Caudate nucleus (tissue), 63 donors: ENCODE measurements at places on chromosomes 7 and 10.

- DNase-seq, result no peak
Observed at GRCh38 chr10:8297107-8297506, 242.6 kb downstream of the GATA3 start.

DNA sequence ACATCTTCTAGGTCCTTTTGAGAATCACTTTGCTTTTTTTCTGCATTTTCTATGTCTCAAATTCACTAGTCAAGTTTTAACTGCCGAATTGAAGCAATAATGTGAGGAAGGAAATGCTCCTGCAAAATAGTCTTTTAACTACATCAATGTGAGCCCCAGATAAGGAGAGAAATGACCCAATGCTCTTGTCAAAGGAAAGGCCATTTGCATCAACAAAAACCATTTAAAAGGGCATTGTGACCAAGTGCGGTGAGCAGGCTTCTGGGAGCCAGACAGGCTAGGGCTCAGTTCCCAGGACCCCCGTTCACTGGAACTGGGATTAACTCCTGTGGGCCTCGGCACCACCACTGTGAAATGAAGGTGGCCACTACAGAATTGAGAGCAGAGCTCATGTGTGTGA, 127.9 kb upstream of the EEPD1 start:
- no peak for DNase-seq

DNA sequence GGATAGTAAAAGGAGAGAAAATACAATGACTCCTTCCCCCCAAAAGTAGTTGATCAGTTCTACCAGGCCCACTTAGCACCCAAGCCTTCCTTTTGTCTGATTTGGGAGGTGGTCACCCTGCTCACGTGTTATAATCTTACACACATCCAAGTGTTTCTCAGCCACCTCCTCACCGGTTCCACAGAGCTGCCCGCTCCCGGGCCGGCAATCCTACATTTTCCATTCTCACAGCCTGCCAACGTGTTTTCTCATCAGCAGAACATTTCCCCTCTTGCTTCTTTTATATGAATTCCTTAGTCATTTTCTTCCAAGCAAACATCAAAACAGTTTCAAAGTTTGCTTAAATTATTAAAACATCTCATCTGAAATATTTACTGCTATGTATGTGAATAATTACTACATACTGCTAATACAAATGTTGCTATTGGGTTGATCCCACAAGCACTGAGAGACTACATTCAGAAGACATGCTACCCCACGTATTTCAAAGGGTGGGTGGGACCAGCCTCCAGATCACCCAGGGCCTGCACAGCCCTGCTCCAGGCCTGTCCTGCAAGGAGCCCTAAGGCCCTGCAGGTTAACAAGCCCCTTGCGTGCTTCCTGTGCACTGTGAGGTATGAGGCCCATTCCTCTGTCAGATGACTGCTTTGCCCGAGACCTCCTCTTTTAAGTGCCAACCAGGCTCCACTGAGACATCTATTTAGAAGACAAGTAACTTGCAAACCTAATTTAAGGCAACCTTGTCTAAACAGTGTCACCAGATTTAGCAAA, 75.3 kb downstream of the GRB10 start:
- DNase-seq, result no peak

DNA sequence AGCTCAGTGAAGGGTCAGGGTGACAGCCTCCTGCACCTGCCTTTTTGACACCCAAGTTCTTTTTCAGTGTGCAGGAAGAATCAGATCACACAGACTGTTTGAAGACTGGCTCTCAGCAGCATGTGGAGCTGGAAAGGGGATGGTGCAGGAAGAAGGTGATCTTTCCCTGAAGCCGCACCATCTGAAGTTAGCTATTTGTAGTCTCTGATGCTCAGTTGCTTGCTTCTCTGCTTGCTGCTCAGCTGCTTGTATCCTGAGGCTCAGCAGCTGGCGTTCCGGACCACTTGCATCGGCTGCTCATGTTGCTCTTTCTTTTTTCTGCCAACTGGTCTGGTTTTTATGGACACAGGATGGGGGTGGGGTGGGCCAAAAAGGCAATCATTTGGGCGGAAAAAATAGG, 15.8 kb upstream of the DNMBP start:
- DNase-seq, result no peak

DNA sequence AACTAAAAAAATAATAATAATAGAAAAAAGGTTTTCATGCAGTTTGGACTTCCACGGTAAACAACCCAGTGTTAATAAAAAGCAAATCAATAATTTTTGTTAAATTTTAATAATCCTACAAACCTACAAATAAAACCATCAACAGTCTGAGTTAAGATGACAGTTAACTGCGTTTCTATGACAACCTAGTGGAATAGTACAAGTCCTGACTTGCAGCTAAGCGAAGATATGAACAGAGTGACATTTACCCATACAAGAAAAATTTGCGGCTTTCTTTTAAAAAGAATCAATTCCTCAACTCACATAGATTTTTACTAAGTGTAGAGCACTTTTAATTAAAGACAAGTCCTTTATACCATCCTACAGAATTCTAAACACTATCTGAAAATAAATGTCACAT, 35.6 kb downstream of the VPS41 start:
- DNase-seq, result no peak

DNA sequence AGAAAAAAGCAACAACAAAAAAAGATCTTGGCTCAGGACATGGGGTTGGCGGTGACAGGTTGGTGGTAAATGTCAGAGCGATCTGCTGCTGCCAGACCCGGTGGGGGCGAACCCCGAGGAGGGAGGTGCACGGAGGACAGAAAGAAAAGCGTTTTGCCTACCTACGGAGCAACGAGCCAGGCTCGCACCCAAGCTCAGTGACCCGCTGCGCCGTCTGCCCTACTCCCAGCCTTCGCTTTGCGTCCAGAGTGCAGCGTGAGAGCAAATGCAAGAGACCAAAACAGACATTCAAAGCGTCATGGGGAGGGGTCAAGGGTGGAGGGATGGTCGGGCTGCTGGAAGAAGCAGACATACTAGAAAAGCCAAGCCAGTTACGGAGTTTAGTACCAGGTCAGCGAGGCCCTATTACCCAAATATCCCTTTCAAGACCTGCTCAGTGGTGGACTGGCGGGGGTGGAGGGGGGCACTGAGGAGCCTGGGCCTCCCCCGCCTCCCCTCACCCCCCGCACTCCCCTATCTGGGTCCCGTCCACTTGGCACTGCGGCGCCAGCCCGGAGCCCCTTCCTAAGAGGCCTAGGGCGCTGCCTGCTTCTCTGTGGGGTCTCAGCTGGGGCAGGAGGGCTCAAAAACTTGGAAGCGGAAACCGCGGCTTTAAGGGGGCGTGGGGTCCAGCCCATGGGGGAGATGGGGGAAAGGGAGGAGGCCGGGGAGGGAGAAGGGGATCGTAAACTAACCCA, 66.9 kb downstream of the SLC29A4 start:
- no peak for DNase-seq

- DNase-seq, result no peak
Observed at GRCh38 chr10:113099431-113100183, 149.6 kb downstream of the TCF7L2 start.

GRCh38 chr7:6315746-6316145, 43.3 kb upstream of the CYTH3 start:
- no peak for DNase-seq

DNA sequence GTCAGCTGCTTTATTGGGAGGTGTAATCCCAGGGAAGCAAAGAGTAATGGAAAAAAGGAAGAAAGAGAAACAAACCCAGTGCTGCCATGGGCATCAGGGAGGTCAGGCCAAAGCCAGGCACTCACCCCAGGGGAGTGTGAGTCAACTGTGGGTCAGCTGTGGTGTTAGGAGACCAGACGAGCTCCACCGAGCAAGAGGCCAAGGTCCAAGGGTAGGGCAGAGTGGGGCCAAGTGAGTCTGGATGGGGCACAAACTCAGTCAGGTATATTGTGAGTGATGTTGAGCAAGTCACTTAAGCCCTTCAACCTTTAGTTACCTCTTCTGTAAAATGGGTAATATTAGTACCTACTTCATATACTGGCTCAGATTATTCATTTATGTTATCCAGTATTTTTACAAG, 30.4 kb upstream of the CDK13 start:
- no peak for DNase-seq

DNA sequence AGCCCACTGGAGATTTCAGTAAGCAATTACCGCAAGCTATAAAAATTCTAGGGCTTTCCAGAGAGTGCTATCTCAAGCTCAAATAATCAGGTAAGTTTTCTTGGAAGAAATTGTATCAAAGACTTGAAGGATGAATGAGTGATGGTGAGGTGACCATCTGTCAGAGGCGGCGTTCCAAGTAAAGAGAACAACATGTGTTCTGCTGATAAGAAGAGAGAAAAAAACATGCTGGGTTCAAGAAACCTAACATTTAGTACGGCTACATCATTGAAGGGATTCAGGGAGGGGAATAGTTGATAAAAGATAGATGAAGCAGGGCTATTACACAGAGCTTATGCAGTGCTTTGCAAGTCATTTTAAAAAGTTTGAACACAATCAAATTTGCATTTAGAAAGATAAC, 100.7 kb downstream of the GNAI1 start:
- no peak for DNase-seq

DNA sequence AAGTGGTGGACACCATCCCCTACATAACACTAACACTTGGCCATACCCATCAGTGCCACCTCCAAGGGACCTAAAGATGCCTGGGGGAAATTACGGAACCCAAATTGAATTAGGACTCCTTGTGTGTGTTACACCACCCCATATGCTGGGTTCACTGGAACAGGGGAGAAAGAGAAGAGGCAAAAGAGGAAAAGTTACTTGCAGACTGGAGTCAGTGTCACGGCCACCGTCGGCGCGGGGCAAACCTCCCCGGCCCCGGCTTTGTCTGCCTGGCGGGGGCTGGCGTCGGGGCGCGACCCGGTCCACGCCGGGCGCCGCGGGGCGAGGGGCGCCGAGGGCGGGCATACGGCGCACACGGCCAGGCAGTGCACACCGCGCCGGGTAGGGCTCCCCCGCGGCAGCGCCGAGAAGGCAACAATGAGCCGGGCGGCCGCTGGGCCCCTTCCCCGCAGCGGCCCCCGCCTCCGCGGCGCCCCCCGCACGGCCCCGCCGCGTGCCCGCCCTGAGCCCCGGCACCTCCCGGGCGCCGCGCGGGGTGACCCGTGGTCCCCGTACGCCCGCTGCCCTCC, 171.1 kb downstream of the FAM107B start:
- no peak for DNase-seq

DNA sequence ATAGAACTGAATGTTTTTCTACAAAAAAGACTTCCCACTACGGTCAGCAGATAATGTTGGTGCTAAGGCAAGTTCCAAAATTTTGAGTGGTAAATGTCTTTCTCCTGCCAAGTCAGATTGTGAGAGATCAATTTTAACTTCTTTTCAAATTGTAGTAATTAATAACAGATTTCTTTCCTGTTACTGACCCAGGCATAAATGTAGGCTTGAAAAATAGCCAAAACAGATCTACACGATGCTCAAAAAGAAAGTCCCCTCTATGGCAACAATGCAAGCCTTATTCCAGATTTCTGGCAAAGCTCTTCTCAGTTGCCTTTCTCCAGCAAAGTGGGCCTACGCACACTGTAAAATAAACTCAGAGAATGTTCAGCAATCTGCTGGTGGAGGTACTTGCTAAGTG, 641.0 kb upstream of the NRP1 start:
- DNase-seq, result no peak

DNA sequence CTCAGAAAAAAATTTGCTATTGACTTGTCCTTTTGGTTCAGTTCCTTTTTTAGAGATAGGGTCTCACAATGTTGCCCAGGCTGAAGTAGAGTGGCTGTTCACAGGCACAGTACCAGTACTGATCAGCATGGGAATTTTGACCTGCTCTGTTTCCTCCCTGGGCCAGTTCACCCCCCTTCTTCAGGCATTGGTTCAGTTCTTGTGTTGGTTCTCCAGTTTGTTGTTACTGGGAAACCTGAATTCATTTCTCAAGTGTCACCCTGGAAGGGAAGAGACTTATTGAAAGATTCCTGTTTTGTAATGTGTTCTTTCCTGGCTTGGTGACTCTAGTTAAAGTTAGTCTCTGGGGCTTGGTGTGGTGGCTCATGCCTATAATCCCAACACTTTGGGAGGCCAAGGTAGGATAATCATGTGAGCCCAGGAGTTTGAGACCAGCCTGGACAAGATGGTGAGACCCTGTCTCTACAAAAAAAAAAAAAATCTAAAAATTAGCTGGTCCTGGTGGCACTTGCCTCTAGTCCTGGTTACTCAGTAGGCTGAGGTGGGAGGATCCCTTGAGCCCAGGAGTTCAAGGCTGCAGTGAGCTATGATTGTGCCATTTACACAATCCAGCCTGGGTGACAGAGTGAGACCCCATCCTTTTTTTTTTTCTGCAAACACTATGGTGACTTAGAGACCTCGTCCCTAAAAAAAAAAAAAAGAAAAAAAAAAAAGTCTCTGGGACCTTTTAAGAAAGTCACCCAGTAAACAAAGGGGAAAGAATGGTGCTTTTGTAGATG, 52.7 kb downstream of the CNNM2 start:
- DNase-seq, result no peak

GRCh38 chr10:125692196-125692595, 9.2 kb upstream of the TEX36 start:
- DNase-seq, result no peak

GRCh38 chr7:84912018-84912417, 274.8 kb downstream of the SEMA3D start:
- DNase-seq, result no peak

GRCh38 chr7:83161899-83162401, 734 bp downstream of the PCLO start:
- DNase-seq, result no peak

GRCh38 chr7:154680894-154681659, 321.8 kb downstream of the PAXIP1 start:
- no peak for DNase-seq
